ENCODE measurements at places on chromosomes 4 and X.

DNA sequence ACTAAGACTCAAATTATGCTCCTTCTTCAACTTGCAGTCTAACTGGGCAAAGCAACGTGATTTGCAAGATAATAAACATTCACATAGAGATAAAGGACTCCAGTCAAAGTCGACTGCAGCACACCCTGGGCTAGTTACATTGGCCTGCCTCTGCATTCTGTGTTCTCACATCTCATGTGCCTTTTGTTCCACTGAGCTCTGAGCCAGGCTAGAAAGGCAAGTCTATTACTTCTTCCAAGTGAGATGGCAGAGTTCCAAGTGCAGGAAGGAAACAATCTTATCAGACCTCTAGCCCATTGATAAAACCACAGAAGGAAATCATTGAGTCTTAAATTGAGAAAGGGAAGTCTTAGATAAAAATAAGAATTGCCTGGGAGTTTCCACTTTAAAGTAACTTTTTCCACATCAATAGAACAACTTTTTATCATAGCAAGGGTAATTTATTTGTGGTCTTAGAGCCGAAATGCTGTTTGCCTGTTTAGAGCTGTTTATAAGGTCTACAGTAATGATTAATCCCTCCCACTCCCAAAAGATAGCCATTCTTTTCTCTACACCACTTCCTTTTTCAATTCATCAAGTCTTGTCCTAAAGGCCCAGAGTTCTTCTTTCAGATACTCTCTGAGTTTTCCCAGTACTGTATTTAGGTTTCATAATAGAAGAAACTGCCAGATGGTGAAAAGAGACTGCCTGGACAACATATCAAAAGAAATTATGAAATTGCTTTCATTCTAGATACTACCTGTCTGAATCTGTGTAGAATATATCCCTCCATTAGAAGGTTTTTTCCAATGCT is 200.2 kb downstream of the GUCY2F start:
- no peak for DNase-seq

DNA sequence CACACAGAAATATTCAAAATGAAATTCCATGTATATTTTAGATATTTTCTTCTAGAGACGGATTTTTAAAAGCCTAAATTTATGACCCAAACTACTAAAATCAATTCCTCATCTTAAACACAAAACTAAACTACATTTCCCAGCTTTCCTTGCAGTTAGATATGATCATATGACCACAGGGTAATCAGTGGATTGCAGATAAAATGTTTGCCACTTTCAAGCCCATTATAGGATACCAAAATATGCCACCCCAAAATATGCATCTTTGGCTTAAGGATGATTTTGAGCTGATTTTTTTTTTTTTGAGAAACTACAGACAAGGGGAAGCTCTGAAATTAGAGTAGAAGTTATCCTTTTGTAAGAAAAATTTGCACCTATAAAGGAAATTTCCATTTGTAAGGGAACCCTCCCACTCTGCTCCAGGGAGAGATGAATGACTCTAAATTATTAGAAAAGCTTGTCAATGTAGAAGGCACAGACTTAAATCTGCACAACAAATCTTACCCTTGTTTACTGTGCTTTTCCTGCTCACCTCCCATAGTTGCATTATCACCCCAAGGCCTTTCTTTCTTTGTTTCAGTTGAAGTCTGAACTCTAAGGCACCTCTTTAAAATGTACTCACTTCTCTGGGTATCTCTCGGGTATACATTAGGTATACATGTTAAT is 503.0 kb downstream of the PDHA2 start:
- no peak for DNase-seq

DNA sequence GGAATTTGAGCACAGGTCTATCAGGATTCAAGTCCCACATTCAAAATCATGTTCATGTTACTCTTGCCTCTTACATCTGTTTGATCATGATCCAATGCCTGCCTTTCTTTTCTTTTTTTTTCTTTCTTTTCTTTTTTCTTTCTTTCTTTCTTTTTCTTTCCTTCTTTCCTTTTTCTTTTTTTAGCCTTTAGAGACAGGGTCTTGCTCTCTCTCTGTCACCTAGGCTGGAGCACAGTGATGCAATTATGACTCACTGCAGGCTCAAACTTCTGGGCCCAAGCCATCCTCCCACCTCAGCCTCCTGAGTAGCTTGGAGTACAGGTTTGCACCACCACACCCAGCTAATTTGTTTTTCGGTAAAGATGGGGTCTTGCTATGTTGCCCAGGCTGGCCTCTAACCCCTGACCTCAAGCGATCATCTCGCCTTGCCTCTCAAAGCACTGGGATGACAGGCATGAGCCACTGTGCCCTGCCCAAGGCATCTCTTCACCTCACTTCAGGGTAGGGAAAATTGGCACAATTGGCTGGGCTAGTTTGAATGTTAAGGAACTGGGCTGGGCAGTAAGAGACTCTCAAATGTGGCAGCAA is 359.2 kb downstream of the FBXW7 start:
- no peak for DNase-seq

GRCh38 chr4:17635056-17635455 is 20.6 kb downstream of the MED28 start:
- no peak for DNase-seq

GRCh38 chrX:40207626-40208025 is 109.9 kb upstream of the BCOR start:
- peak; percentile 11 for DNase-seq

GRCh38 chrX:135489542-135489941 is 30.9 kb upstream of the INTS6L start:
- DNase-seq: no peak

GRCh38 chrX:12988797-12989196 is 13.9 kb downstream of the TMSB4X start:
- DNase-seq: no peak

GRCh38 chr4:151324124-151324751 is 1.2 kb downstream of the SH3D19 start:
- no peak for DNase-seq

DNA sequence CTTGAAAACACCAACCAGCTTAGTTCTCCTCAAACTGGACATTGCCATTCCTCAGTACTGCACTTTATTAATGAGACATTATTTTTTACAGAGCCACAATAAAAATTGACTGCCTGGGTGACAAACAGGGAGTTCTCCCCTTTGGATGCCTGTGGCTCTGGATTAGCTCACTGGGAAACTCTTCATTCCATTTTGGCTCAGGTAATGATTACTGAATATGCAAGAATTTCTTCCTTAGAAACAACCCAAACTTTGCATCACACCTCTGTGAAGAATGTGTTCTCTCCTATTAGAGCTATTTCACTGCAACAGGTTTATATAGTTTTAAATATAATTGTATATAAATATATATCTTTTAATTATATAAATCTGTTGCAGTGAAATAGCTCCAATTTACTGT is 2065.8 kb downstream of the ARAP2 start:
- no peak for DNase-seq

GRCh38 chr4:103493450-103494159 is 226.2 kb downstream of the TACR3 start:
- DNase-seq: no peak

All from stimulated activated CD4-positive, alpha-beta T cell treated with anti-CD3 and anti-CD28 coated beads, Interleukin-2, amount 100 ng/mL, for 24 hours (primary cell).